ENCODE measurements at places on chromosomes 5 and 9.

DNA sequence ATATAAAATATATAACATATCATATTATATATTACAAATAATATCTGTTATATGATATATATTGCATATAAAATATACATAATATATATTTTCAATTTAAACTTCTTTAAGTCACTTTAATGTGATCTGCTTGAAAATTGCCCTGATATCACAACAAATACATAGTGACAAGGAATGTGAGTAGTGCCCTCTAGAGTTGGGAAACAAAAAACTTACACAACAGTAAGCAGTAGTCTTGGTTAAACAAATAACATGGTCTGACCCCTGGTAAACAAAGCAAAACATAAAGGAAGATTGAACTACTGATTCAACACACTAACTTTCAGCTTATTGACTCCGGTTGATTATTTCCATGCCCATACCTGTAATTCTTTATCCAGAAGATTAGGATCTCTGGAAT, 188.3 kb upstream of the NMUR2 start:
- DNase-seq: no peak

GRCh38 chr5:23372177-23372576, 135.2 kb upstream of the PRDM9 start:
- no peak for DNase-seq

- no peak for DNase-seq
Measured at GRCh38 chr5:115577741-115578140, 24.5 kb downstream of the TICAM2 start.

- DNase-seq: no peak
Measured at GRCh38 chr5:157266286-157267007, 524 bp downstream of the CYFIP2 start.

DNA sequence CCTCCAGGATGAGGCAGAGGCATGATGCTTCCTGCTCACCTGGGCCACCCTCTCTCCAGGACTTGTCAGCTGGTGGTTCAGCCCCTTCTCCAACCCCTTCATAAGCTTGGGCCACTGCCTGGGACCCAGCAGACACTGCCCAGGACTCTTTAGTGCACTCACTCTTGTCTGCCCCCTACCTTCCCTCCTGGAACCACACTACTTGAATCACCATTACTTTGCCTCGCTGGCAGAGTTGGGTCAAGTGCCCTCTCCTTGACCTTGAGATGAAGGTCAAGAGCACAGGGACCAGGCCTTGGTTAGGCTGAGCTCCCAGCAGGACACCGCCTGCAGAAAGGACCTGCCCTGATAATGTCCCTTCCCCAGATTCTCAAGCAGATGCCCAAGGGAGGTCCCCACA, 8.5 kb upstream of the ENDOG start:
- no peak for DNase-seq

DNA sequence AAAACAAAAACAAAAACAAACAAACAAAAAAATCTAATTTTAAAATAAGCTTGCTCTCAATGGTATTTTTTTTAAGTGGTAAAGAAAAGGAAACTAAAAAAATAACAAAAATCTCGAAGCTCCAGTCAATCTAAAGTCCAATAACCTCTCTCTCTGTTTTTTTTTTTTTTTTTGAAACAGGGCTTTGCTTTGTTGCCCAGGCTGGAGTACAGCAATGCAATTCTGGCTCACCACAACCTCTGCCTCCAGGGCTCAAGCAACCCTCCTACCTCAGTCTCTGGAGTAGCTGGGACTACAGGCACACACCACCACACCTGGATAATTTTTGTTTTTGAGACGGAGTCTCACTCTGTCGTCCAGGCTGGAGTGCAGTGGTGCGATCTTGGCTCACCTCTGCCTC, 25.9 kb upstream of the GLDC start:
- no peak for DNase-seq

DNA sequence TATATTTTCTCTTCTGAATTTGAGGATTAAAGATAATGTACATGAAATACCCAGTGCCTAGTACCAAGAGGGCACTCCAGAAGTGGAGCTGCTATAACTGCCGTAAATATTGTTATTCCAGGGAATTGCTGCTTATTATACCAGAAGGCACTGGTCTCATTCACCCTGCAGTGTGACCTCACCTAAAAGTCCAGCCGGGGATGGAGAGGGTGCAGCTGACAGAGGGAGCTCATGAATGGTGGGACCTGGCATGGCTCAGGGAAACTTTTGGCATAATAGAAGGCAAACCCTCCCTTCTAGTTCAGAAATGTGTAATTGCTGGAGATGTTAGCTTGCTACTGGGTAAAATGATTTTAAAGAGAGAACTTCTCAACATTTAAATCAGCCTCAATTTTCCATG, 108.5 kb downstream of the MVB12B start:
- DNase-seq: no peak

DNA sequence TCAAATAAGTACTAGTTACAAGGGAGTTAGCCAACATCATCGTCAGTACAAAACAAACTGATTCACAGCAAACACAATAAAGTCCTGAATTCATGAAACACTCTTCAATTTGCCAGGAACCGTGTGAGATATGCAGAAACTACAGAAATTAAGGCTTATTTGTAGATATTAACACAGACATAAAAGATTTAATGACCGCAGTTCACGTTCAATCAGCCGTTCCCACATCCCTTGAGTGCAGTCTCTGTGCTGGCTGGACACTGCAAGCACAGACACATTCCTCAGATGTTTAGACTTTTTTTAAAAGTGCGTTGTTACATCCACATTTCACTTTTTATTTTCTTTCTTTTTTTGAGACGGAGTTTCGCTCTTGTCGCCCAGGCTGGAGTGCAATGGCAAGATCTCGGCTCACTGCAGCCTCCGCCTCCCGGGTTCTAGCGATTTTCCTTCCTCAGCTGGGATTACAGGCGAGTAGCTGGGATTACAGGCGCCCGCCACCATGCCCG, 566 bp upstream of the CEP78 start:
- no peak for DNase-seq

DNA sequence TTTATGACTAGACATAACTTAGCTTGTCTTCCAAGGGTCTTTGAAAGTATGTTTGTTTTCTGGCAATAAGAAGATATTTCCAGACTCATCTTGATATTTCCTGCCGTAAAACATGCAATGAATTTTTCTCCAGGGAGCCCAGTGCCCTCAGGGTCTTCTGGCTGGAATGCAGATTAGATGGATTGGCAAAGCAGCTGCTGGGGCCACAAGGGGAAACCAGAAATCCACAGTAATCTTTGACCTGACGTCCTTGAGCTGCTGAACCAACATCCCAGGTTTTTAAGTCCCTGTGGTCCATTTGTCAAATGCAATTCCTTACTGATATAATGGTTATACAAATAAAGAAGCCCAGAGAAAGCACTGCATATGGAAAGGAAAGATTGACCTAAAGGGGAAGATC, 93.0 kb downstream of the THBS4 start:
- DNase-seq: no peak
